Natural killer cell (primary cell): ENCODE measurements at places on chromosomes 7 and 10. TPM values are rescaled to one million over a fixed set of nuclear protein-coding genes. Genes with fewer than 3 reads are reported as not detected.

Gene TBX20
- not detected for total RNA-seq

GRCh38 chr10:133420579-133420978 is 3.8 kb downstream of the SPRN start:
- DNase-seq = no peak
- H3K27ac ChIP-seq = no peak overlapping the region
- H3K27me3 ChIP-seq = no peaks in the 10 kb centered on the region
- H3K36me3 ChIP-seq = peaks cover 5% of the 10 kb centered on the region

- no peaks in the 10 kb centered on the region for H3K27me3 ChIP-seq
- DNase-seq = no peak
- no peak overlapping the region for H3K27ac ChIP-seq
- H3K4me3 ChIP-seq = no peak overlapping the region
- H3K36me3 ChIP-seq = no peaks in the 10 kb centered on the region
Observed at GRCh38 chr7:158251061-158251965, 336.3 kb downstream of the PTPRN2 start.

DNA sequence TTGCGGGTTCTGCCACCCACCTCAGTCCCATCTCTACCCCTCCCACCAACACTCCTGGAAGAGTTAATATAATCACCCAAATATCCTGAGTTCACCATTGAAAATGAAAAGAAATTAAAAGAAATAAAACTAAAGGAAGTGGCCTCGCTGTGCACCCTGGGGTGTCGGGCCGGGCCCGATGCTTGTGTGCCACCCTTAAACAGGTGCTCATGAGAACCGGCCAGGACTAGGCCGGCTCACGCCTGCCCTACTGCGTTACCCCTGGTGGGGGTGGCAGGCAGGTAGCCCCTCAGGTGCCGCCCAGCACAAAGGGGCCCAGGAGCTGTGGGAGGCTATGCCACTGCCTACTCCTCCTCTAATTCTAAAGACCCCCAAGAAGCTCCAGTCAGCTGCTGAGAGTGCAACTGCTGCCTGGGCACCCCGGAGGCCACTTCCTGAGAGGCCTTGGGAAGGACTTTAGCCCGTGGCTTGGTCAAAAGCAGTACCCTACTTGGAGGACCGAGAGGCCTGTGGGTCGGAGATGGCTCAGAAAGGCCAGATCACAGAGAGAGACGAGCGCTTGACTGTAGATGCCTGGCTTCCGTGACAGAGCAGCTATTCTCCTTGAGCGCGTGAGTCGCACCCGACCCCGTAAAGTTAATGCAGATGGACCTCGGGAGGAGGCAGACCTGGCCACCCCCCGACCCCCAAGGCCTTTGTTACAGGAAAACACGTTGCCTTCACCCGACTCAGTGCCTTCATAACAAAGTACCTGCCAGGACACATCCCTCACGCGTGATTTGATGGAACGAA is 51.0 kb upstream of the PPP2R2D start:
- no peak overlapping the region for H3K27ac ChIP-seq
- no peak overlapping the region for H3K4me3 ChIP-seq
- no peaks in the 10 kb centered on the region for H3K27me3 ChIP-seq
- DNase-seq = no peak
- no peaks in the 10 kb centered on the region for H3K4me1 ChIP-seq

DNA sequence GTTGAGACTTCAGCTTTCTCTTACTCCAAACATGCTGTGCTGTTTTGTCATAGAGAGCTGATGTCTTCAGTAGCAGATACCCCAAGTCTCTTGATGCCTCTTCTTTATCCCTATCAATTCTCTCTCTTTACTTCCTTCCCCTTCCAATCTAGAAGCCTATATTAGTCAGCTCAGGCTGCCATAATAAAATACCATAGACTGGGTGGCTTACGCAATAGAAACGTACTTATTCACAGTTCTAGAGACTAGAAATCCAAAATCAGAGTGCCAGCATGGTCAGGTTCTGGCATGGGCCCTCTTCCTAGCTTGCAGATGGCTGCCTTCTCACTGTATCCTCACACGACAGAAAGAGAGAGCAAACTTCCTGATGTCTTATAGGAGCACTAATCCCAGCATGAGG is 9.0 kb upstream of the GARS1 start:
- H3K4me1 ChIP-seq = no peaks in the 10 kb centered on the region
- DNase-seq = no peak
- no peak overlapping the region for H3K4me3 ChIP-seq
- peaks cover 38% of the 10 kb centered on the region for H3K36me3 ChIP-seq
